ENCODE measurements at places on chromosomes 3 and 15.

GRCh38 chr3:183862610-183863009 lies 22.1 kb downstream of the PARL start:
- no peak for DNase-seq

DNA sequence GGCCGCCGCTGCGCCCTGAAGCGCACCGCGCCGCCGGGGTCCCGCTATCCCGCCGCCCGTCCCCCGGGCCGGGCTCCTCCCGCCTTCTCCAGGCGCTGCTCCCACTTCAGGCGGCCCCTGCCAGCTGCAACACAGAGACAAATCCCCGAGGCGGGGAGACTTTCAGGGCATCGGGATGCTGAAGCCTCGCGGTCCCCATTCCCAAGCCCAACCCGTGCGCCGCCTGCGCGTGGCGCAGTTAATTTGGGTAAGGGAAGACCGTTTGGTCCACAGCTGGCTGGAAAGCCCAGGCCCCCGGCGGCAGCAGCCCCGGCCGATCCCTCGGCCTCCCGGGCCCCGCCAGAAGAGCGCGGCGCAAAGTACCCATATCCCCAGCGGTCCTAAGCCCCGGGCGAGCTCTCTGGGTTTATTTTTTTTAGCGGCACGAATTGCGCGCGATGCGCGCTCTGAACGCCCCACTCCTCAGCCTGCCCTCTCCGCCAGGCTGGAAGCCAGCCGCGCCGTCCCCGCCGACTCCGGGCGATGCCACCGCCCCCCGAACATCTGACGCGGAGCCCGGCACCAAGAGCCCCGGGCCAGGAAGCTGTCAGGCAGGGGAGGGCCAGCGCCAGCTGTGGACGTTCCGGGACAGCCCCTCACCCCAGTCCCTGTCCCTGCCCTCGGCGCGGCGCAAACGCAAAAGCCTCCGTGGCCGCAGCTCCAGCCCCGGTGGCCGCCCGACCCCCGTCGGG lies 517 bp downstream of the FBN1 start:
- peak; percentile 81 for DNase-seq

DNA sequence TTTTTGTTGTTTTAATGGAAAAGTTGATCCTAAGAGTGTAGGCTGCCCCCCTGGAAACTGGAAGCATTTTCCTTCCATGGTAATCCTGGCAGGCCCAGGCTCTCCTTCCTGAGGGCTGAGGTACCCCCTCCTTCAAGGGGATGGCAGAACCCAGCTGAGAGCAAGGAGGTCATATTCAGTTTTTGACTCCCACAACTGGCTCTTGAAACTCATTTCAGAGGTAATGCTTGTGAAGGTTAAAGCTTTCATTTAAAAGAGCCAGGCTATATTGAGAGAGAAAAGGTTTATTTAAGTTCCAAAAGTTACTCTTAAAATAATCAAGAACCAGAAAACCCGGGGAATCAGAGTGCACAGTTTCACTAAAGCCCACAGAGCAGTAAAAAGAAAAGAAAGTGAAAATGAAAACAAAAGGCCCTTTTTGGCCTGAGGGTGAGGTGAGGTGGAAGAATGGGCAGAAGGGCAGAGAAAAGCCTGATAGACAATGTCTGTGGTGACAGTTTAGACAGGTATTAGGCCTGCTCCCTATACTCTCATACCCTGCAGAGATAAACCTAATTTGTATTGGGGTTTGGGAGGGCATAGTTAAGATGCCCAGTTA lies 47.0 kb upstream of the RBP1 start:
- DNase-seq, result no peak

DNA sequence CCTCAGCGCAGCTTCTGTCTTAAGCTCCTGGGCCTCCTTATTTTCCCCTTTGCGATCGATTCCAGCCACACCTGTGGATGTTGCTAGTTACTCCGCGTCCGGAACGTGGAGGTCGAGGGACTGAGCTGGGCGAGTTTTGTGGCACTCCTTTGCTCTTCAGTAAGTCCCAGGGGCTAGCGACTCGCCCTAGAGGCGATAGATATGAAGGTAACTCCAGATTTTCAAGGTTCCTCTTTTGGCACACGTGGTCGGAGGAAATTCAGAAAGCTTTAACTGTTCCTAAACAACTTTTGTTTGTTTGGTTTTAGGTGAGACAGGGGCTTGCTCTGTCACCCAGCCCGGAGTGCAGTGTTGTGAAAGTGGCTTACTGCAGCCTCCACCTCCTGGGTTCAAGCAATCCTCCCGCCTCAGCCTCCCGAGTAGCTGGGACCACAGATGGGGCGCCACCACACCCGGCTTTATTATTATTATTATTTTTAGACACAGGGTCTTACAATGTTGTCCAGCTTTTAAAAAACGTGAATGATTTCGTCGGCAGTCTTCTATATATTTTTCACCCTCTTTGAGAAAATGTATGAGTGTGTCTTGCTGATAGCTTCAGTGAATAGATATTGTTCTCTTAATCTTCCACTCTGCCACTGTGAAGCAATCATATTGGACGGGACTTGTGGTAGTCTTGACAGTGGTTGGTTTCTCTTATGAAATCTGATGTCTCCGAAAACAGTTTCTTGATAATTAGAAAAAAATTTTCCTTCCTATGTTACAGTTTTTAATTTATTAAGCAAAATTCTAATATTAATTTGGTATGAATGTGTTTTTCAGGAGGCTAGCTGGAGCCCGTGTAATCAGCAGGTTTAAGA lies 785 bp downstream of the MFSD1 start:
- DNase-seq, result no peak

GRCh38 chr3:195467641-195468390 lies 25.0 kb upstream of the ACAP2 start:
- DNase-seq, result no peak

GRCh38 chr3:77460326-77460725 lies 420.4 kb downstream of the ROBO2 start:
- DNase-seq, result no peak

Measured in femur (tissue), 1 donor.